ENCODE measurements at places on chromosomes 2 and 18. TPM values are rescaled to one million over a fixed set of nuclear protein-coding genes. Genes with fewer than 3 reads are reported as not detected.

The SPP2 gene
- not detected for polyA plus RNA-seq

The EVX2 gene
- polyA plus RNA-seq, result not detected

The ANKRD62 gene
- 0.03 TPM for polyA plus RNA-seq

The BUB1 gene
- polyA plus RNA-seq, result 23.5 TPM

The ITGB6 gene
- polyA plus RNA-seq, result 18.8 TPM

The CD8B2 gene
- 0.22 TPM for polyA plus RNA-seq
